H9 (cell line): ENCODE measurements at places on chromosomes 2 and 18.

DNA sequence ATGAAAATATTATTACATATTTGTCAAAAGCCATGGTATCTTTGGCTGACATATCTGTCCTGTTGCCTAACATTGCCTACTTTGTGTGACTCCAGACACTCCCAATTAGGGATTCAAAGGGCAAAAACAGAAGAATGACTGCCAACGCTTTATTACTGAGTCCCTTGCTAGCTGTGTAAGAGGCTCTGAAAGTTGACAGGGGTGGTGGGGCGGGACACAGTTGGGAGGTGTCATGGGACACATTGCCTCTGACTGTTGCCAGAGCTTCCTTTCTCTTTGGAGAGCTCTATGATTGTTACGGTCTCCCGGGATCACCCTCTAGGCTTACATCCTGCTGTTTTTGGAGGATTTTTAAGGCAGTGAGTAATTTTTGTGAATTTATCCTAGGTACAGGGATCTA is 249.6 kb upstream of the ACVR2A start:
- no peak for DNase-seq
- peaks cover 4% of the 10 kb centered on the region; the same call in 1 of the 2 replicates for H3K4me1 ChIP-seq
- H3K4me3 ChIP-seq, result no peak overlapping the region
- no peaks in the 10 kb centered on the region for H3K27me3 ChIP-seq
- no peak overlapping the region for H3K27ac ChIP-seq
- H3K36me3 ChIP-seq, result no peaks in the 10 kb centered on the region; the same call in 1 of the 2 replicates

DNA sequence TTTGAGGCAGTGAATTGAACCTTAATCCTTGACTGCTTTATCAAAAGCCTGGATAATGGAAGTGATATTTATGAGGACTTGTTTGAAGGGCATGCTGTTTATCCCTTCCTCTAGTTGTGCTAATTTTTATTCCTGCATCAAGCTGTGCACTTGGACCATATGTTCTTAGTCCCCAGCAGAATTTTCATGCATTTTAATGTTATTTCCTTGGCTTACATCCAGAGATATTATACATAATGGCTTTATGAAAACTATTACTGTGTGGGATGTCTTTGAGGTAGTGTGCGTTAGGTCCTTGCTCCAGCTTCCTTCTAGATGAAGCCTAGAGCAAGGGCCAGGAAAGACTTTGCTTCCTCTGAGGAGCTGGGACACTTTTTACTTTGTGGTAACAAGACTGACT is 378.4 kb downstream of the LPIN1 start:
- H3K27ac ChIP-seq, result no peak overlapping the region
- no peak overlapping the region for H3K4me3 ChIP-seq
- DNase-seq, result no peak
- H3K36me3 ChIP-seq, result no peaks in the 10 kb centered on the region
- no peaks in the 10 kb centered on the region for H3K27me3 ChIP-seq

GRCh38 chr2:211755187-211755586 is 783.4 kb downstream of the ERBB4 start:
- H3K27ac ChIP-seq, result no peak overlapping the region
- H3K27me3 ChIP-seq, result no peaks in the 10 kb centered on the region
- no peaks in the 10 kb centered on the region for H3K36me3 ChIP-seq
- no peaks in the 10 kb centered on the region for H3K4me1 ChIP-seq
- DNase-seq, result no peak

- H3K27ac ChIP-seq, result no peak overlapping the region
- H3K4me1 ChIP-seq, result no peaks in the 10 kb centered on the region
- H3K4me3 ChIP-seq, result no peak overlapping the region
- peaks cover 39% of the 10 kb centered on the region for H3K36me3 ChIP-seq
- DNase-seq, result no peak
These were observed 143.9 kb downstream of the NCK2 start for GRCh38 chr2:105888625-105889024.

GRCh38 chr2:147630585-147630984 is 214.2 kb upstream of the ACVR2A start:
- no peak overlapping the region for H3K4me3 ChIP-seq
- H3K27ac ChIP-seq, result no peak overlapping the region
- H3K4me1 ChIP-seq, result no peaks in the 10 kb centered on the region
- H3K27me3 ChIP-seq, result no peaks in the 10 kb centered on the region
